Keratinocyte (primary cell): ENCODE measurements at places on chromosomes 11 and 22.

DNA sequence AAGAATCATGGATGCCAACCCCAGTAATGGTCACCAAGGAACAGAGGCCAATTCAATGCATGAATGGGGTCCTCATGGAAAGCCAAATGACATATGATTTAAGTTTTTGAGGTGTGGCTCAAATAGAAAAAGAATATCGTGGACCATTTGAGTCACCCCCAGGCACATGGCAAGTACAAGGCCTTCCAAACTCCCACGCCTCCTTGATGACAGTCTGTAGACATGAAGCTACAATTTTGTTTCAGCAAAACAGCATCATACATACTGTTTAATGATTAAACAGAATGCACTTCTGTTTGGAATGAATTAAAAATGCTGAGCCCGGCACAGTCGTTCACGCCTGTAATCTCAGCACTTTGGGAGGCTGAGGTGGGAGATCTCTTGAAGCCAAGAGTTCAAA is 7.4 kb downstream of the FADD start:
- no peak for DNase-seq

DNA sequence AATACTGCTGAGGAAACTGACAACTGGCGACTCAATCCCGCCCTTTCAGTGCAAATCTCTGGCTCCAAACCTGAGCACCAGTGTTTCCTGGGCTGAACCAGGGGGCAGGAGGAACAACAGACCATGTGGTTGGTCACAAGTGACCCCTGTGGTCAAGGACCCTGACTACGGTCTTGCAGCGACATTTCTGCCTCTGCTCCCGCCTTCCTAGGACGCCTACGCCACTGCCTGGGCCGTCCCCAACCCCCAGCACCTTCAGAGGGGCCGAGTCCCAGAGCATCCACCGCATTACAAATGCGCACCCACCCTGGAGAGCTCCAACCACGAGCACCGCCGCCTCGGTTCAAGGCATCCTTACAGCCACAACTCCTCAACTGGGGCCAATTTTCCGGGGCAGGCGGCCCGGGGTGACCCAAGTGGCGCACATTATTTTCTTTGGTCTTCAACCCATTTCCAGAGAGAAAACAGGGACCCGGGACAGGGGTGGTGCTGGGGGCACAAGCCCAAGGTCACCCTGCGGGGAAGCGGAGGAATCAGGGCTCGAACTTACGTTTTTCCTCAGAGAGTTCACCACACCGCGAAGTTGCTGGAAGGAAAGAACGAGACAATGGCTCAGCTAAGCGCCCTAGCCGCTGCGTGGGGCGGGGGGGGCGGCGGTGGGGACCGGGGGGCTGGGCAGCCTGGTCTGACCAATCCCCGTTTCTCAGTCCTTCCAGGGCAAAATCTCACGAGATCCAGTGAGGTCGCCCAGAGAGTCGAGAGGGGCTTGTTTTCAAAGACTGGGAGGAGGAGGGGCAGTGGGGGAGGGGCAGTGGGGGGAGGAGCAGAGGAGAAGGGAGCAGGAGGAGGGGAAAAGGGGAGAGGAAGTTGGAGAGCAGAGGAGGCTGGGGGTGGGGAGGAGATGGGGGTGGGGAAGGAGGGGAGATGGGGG is 1.8 kb downstream of the PRAME start:
- DNase-seq, result no peak

GRCh38 chr11:110345743-110346142 is 49.3 kb upstream of the RDX start:
- DNase-seq, result no peak

- DNase-seq, result no peak
Measured at GRCh38 chr22:47245286-47245685, 482.8 kb downstream of the TBC1D22A start.

DNA sequence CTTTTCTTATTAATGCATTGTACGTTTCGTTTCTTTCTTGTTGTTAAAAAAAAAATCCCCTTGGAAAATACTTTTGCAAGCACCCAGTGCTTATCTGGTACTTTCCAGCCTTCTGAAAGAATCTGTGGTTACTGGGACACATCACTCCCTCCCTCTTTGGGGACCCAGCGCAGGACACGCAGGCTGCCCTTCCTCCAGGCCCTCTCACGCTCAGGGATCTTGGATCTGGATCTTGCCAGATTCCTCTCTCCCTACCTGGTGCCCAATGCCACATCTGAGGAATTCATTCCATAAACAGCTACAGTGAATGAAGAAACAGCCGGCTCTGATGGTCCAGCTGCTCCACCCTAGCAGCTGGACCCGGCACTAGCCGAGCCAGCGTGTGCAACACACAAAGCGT is 55.7 kb downstream of the PHF21B start:
- DNase-seq, result no peak

DNA sequence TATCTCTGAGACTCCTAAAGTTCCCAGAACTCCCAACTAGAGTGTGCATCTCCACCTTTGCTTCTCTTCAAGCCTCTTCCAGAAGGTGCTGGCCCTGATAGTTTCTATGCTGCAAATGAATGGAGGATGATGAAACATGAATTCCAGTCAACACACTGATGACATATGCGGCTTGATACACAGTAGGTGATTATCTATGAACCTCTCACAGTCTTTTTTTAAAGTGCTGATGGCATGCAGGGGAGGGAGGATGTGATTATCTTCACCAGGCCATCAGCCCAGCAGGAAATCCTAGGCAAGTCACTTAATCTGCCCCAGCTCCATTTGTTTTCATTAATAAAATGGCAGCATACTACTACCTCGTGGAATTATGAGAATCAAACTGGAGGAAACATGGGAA is 548.5 kb downstream of the SOX6 start:
- no peak for DNase-seq

DNA sequence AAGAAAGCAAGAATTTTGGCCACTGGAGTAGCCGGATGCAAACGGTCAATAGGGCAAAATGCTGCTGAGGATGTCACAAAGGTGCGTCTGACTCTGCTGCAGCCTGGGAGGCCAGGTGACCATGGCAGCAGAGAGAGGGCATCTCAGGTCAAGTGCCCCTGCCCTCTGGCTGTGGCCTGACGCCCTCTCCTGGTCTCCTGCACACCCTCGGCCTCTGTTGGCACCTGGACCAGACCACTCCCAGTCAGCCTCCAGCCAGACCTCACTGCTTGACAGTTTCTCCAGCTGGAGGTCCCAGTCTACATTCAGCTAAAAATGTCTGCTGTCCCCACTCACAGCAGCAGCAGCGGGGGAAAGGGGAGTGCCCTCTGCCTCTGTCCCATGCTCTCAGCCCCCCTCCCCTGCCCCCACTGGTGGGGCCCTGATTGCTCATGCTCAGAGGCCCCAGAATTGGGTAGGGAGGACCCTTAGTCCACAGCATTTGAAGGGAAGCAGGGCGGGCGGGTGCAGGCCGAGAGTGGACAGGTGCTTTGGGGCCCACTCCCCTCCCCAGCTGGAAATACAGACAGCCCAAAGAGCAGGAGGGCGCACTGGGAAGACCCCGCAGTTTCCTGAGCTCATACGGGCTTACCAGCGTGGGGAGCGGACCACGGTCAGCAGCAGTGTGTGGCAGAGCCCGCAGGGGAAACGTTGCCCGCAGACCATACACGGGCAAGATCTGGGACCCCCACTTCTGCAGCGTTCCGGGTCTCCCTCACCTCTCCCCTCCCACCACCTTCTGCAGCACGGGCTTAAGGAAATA is 1.6 kb upstream of the BRSK2 start:
- no peak for DNase-seq

GRCh38 chr11:101721270-101721669 is 137.5 kb upstream of the TRPC6 start:
- peak; percentile 50 for DNase-seq

GRCh38 chr22:33220476-33221080 is 162.4 kb upstream of the SYN3 start:
- DNase-seq, result no peak

DNA sequence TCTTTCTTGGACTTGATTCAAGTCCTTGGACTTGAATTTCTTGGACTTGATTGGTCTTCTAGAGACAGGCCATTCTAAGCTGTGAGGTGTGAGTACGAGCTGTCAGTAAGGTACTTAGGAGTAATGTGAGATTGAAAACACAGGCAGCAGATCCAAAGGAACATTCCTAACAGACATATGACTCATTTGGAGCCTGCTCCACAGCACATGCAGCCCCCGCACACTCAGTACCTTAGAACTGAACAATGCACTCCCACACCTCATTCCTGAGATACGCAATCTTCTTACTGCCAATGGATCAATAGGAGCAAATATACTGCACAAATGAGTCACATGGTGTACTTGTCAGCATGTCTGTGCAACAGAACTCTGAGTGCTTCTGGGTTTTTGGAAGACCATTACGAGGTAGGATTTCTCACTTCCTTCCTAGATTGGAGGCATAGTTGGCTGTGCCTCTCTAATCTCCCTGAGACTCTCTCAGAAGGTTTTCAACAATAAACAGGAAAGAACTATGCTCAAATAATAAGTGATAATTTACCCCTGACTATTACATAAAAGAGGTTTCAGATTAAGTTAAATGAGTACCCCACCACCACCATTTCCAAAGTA is 243.1 kb downstream of the KCNA4 start:
- no peak for DNase-seq

DNA sequence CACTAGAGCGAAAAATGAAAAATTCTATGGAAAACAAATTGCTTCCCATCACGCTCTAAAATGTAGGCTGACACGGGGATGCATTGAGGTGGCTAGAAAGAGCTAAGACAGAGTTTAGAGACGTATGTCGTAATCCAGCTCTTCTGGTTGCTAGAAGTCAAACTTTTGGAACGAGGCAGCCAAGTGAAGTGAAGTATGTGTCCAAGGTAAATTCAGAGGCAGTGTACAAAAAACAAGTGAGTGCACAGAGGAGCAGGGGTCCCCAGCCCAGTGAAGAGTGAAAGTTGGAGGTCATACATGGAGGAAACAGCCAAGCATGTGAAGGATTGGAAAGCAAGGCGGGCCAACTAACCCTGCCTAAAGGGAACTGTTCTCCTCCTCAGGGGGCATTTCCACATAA is 528.5 kb downstream of the NTM start:
- DNase-seq, result no peak

DNA sequence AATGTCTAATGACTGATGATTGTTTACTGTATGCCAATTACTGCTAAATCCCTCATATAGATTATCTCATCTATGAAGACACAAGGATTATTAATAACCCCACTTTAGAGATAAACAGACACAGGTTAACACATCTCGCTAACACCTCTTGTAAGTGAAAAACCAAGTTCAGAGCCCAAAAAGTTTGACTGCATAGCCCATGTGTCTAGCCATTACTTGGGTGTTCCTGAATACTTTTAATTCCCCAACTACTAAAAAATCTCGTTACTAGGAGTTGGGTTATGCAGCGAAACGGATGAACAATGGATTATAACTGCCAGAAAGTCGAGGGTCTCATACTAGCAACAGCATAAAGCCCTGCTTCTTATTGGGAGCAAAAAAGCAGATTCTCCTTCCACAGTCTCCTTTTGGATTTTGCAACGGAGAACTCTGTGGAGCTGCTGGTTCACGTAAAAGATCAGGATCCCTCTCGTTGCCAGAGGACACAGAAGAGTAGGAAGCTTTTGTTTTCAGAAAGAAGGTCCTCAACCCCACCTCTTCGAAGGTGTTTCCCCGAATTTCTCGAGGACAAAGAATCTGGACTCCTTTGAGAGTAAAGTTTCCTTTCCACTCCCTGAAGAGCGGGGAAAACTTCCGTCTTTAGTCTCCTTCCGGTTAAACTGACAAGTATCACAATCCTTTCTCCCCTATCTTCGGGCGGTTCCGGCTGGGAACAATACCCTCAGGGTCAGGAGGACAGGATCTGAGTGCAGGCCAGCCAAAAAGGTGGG is 979 bp downstream of the ZBED5 start:
- no peak for DNase-seq
